ENCODE measurements at places on chromosomes 3 and 15.

- DNase-seq: no peak
Measured at GRCh38 chr3:87771337-87772192, 287.2 kb downstream of the CGGBP1 start.

- DNase-seq: no peak
Measured at GRCh38 chr15:80242132-80242769, 9.8 kb downstream of the CTXND1 start.

DNA sequence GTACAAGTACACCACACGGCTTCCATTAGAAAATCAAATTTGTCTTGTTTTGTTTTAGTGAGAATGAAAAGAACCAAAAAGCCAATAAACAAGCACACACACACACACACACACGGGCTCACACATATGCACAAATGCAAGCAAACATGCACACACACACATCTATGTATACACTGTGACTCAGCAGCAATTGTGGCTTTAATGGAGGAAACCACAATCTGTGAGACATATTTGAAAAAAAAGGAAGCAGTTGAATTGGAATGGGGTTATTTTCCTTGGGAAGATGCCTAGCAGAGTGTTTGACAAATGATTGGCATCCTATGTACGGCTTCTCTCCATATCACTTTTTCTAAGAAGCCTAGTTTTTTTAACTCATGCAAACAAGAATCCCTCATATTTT is 201.1 kb upstream of the ARRDC4 start:
- no peak for DNase-seq

DNA sequence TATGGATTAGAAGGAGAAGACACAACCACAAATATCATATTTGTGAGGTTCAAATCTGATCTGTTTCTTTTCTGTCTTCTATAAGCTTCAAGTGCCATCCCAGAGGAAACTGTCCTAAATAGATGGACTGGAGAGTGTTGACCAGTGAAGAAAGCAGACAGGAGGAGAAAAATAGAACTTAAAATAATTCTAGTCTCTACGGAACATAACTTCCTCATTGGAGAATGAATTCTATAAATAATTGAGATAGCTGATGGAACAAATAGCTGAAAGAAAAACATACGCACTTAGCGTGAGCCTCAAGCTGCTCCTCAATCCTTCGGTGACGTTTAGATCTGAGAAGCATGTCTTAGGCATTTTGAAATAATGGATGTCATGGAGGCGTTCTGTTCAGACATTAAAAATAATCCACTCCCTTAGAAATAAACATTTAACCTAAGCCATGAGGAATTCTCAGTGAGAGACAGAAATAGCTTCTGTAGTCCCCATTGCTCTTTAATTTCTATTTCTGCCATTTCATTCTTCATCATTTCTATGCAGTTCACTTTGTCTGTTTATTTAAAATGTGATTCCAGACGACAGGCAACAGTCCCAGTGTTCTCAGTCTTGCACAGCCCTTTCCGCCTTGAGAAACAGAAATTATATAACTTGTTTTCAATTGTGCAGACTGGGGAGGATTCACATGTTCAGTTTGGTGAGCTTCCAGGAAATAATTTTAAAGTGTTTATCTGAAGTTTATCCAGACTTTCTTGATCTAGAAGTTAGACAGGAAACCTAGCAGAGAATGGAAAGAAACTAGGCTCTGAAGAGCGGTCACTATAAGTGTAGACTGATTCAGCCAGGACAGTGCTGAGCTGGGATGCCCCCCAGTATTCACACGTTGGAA is 97.3 kb downstream of the NR1D2 start:
- peak; percentile 18 for DNase-seq

GRCh38 chr3:3577823-3578222 is 221.4 kb upstream of the LRRN1 start:
- DNase-seq: no peak

DNA sequence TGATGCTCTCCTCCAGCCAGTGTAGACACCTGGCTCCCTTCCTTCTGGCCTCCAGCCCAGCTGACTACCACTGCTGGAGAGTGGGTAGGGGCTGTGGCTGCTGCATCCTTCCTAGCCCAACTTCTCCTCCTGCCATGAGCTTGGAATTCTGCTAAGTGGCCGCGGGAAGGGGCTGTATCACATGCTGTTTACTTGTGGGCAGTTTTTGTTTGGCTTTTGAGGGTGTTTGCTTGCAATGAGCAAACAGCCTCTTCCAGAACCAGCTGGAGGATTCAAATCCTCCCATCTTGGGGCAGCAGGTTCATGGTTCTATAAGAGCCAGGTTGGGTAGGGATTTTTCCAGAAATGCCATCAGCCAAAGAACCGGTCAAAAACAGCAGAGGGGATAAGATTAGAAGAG is 9.0 kb downstream of the GASK1A start:
- DNase-seq: no peak

DNA sequence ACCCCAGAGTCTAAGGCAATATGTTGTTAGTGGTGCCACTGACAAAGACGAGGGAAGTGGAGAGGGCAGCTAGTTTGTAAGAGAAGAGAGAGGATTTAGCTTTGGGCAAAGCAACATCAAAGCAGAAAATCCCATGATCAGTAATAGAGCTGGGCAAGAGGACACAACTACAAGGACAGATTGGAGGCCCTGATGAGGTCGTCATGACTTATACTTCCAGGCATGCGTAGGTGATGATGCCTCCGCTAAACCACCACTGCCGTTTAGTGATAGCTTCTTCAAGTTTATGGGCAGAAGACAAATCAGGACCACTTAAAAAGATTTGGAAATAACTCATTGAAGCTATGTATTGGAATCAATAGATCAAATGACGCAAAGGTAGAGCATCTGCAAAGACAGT is 2.6 kb downstream of the HRG start:
- no peak for DNase-seq

- DNase-seq: peak; percentile 96
Measured at GRCh38 chr3:12508291-12508700, 24.0 kb downstream of the TSEN2 start.

DNA sequence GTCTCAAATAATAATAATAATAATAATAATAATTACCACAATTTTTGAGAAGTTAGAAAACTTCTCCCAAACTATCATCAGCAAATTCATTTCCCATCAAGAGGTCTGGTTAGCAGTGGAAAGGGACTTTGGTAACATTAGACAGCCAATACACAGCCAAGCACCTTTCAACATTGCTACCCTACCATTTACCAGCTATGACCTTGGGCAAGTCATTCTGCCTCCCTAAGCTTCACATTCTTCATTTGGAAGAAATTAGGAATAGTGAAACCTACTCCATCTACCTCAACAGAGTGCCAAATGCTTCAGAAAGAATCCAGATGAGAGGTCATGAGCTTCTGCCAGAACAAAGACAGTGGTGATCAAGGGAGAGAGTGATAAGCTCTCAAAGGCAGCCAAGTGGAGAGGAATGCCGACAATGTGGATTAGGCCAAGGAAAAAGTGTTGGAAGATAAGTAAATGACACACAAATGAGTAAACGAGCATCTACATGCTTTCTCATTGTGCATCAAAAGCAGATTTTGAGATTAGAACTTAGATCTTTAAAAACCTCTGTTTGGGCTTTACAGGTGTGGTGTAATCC is 42.9 kb upstream of the LPP start:
- DNase-seq: no peak

DNA sequence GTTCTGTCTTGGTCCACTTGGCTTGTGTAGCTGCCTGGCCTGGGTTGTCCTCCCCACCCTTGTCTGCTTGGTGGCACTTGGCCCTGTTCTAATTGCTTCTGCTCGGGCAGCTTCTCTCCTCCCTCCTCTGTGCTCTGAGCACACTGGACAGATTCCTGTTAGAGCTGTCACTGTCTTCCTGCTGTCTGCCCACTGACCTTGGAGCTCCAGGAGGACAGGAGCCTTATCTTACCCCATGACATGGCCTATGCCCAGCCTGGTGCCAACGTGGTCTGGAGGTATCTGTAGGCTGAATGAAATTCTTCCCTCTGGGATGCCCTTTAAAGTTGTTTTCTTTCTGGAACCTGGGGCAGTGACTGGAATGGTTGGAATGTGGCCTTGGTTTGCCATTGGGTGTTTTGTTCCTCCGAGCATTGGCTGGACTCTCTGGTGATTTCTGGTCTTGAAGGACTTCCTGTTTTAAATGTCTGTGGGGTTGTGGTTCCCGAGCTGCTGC is 94.1 kb downstream of the FAM43A start:
- DNase-seq: no peak

GRCh38 chr3:104878395-104878794 is 488.3 kb upstream of the ALCAM start:
- DNase-seq: no peak

DNA sequence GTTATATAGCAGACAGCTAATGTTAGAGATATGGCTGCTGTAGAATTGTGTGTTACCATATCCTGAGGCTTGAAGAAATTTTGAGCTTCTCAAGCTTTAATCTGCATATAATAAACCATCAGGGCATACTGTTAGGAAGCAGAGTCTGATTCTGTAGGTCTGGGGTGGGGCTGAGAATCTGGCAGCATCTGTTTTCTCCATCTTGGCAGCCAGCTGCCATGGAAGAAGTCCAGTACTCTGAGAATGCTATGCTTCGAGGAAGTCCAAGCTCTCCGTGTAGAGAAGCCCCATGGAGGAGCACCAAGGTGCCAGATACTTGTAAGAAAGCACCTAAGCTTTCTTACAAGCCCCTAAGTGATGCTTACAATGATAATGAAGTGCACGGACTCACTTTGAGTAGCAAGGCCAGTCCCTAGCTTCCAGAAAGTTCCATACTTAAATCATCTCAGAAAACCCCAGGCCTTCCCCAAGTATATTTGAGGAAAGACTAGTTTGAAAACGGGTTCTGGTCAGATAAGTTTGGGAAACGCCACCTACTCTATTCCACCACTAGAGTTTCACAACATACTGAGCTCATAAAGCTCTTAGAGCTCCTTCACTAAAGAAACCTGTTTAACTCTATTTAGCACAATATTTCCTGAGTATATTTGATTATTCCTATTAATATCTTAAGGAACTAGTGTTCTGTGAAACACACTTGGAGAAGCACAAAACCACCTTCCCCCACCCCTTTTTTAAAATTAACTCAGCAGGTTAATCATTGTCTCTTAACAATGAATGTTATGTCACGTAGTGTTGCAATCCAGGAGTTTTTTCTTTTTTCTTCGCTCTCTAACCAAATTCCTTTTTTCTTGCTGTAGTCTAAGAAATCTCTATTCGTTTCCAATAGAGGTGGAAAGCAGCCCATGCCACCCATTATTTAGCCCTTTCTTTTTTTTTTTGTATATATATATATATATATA is 59.9 kb upstream of the RASGRP1 start:
- DNase-seq: no peak

GRCh38 chr3:4508048-4508981 is 15.2 kb downstream of the ITPR1 start:
- DNase-seq: no peak

- no peak for DNase-seq
Measured at GRCh38 chr15:92899601-92899947, 550 bp upstream of the CHD2 start.

GRCh38 chr3:60262546-60262945 is 988.7 kb downstream of the FHIT start:
- DNase-seq: no peak

GRCh38 chr15:39331584-39331983 is 249.3 kb upstream of the THBS1 start:
- DNase-seq: no peak

- no peak for DNase-seq
Measured at GRCh38 chr3:161070252-161070930, 34.8 kb downstream of the B3GALNT1 start.

All from AG09309 (cell line).